Ascending aorta (tissue), 2 donors: ENCODE measurements at places on chromosomes 11 and 22. TPM values are rescaled to one million over a fixed set of nuclear protein-coding genes. Genes with fewer than 3 reads are reported as not detected.

Gene ZBTB16
- 344 TPM for total RNA-seq

DNA sequence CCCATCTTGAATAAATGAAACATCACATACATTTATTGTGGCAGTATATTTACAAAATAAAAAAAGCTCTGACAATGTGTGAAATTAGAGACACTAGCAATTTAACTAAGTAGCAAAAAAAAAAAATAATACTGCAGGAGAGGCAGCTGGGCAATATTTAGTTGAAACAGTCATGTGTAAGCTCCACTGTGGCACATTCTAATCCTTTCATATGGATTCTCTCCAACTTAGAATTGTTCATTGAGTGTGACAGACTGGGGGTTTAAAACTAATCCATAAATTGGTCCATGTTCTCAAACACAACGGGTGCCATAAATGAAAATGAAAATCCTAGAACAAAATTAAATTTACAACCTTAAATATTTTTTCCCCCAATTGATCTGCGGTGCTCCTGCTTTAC is 302.1 kb downstream of the CADM1 start:
- no peaks in the 10 kb centered on the region for H3K36me3 ChIP-seq
- no peak overlapping the region for H3K27ac ChIP-seq
- H3K4me3 ChIP-seq: no peak overlapping the region
- DNase-seq: no peak
- no peaks in the 10 kb centered on the region for H3K4me1 ChIP-seq

- H3K36me3 ChIP-seq: no peaks in the 10 kb centered on the region
- DNase-seq: no peak
- H3K4me1 ChIP-seq: peaks cover 34% of the 10 kb centered on the region
- H3K27me3 ChIP-seq: no peaks in the 10 kb centered on the region
- H3K4me3 ChIP-seq: no peak overlapping the region
- H3K27ac ChIP-seq: peak overlapping the region; percentile 92
These were observed 33.5 kb downstream of the POU2AF3 start for GRCh38 chr11:111331711-111332479.

GRCh38 chr22:38239101-38239761 is 33.6 kb downstream of the TMEM184B start:
- no peaks in the 10 kb centered on the region for H3K27me3 ChIP-seq
- H3K27ac ChIP-seq: peak overlapping the region; percentile 81
- peaks cover 9% of the 10 kb centered on the region for H3K4me1 ChIP-seq
- peak overlapping the region; percentile 29 for H3K4me3 ChIP-seq
- H3K36me3 ChIP-seq: peaks cover 48% of the 10 kb centered on the region
- no peak for DNase-seq

DNA sequence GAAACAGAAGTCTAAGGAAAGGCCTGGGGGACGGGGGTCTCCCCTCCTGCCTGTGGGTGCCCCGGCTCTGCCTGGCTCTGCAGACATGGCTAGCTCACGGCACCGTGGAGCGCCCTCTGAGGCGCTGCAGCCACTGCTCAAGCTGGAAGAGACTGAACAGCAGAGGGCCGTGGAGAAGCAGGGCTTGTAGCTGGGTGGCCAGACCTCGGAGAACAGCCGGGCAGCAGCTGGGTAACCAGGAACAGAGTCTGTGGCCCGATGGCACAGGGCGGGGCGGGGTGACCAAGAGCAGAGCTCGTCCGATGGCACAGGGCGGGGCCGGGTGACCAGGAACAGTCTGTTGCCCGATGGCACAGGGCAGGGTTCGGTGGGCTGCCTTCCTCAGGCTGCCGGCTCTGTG is 18.1 kb downstream of the RNH1 start:
- no peak overlapping the region for H3K27ac ChIP-seq
- H3K27me3 ChIP-seq: no peaks in the 10 kb centered on the region
- no peak overlapping the region for H3K4me3 ChIP-seq

GRCh38 chr11:1336836-1337646 is 27.6 kb upstream of the TOLLIP start:
- peak; percentile 73 for DNase-seq
- H3K36me3 ChIP-seq: no peaks in the 10 kb centered on the region
- no peaks in the 10 kb centered on the region for H3K27me3 ChIP-seq
- peak overlapping the region; percentile 82 for H3K27ac ChIP-seq
- H3K4me1 ChIP-seq: peaks cover 8% of the 10 kb centered on the region
